Neural cell (in vitro differentiated cells): ENCODE measurements at places on chromosomes 6 and 20. TPM values are rescaled to one million over a fixed set of nuclear protein-coding genes. Genes with fewer than 3 reads are reported as not detected.

Gene ETV7
- polyA plus RNA-seq = 0.32 TPM in 1 of 2 replicates, not detected in the other

Gene HLA-DPA1
- not detected in 2 replicates for polyA plus RNA-seq

Gene ZKSCAN3
- polyA plus RNA-seq = 14.9 and 15.8 TPM in 2 replicates

Gene SNX3
- polyA plus RNA-seq = 116 and 135 TPM in 2 replicates

Gene TMC2
- polyA plus RNA-seq = 0.11 and 0.66 TPM in 2 replicates

Gene SPATS1
- not detected in 2 replicates for polyA plus RNA-seq

Gene THEMIS
- 0.22 TPM in 1 of 2 replicates, not detected in the other for polyA plus RNA-seq

Gene SMOC2
- polyA plus RNA-seq = 0.50 and 1.2 TPM in 2 replicates

Gene MEP1A
- not detected in 2 replicates for polyA plus RNA-seq

Gene ZNF343
- 10.5 and 14.3 TPM in 2 replicates for polyA plus RNA-seq

Gene SSR1
- polyA plus RNA-seq = 40.0 and 53.0 TPM in 2 replicates

Gene RGL2
- 120 and 141 TPM in 2 replicates for polyA plus RNA-seq

Gene TPD52L1
- 8.9 and 9.2 TPM in 2 replicates for polyA plus RNA-seq

Gene EPPIN
- not detected in 2 replicates for polyA plus RNA-seq

Gene SULF2
- polyA plus RNA-seq = 27.0 and 30.0 TPM in 2 replicates

Gene KCTD20
- polyA plus RNA-seq = 32.4 and 37.6 TPM in 2 replicates

Gene PHACTR3
- polyA plus RNA-seq = 1.3 and 1.6 TPM in 2 replicates

Gene CCN6
- not detected in 2 replicates for polyA plus RNA-seq

Gene SLC17A2
- polyA plus RNA-seq = not detected in 2 replicates

Gene BPIFB2
- polyA plus RNA-seq = not detected in 2 replicates

Gene EFCAB8
- polyA plus RNA-seq = not detected in 2 replicates

Gene HSPA1L
- 1.6 and 2.6 TPM in 2 replicates for polyA plus RNA-seq

Gene RSPH4A
- polyA plus RNA-seq = 10.2 and 11.0 TPM in 2 replicates

Gene PLN
- not detected in 2 replicates for polyA plus RNA-seq

Gene XKR7
- polyA plus RNA-seq = 9.6 and 12.8 TPM in 2 replicates

Gene SLC24A3
- polyA plus RNA-seq = 6.5 and 7.4 TPM in 2 replicates

Gene THBS2
- polyA plus RNA-seq = 0.88 and 1.0 TPM in 2 replicates
